KG1 (cell line): ENCODE measurements at places on chromosomes 13 and 19.

- DNase-seq: no peak
Observed at GRCh38 chr13:80590551-80590950, 249.6 kb upstream of the SPRY2 start.

DNA sequence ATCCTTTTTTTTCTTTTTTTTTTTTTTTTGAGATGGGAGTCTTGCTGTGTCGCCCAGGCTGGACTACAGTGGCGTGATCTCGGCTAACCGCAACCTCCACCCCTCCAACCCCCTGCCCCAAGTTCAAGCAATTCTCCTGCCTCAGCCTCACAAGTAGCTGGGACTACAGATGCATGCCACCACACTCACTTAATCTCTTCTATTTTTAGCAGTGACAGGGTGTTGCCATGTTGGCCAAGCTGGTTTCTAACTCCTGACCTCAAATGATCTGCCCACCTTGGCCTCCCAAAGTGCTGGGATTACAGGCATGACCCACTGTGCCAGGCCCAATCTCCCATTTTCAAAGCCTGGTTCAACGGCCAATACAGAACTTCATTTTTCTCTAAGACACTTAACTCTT is 9.1 kb downstream of the FOXO1 start:
- no peak for DNase-seq

GRCh38 chr13:111248822-111249221 is 71.6 kb upstream of the TEX29 start:
- DNase-seq: no peak

GRCh38 chr19:49069026-49069425 is 3.5 kb downstream of the KCNA7 start:
- no peak for DNase-seq

- DNase-seq: no peak
Observed at GRCh38 chr13:29459813-29460355, 135.6 kb downstream of the SLC7A1 start.

DNA sequence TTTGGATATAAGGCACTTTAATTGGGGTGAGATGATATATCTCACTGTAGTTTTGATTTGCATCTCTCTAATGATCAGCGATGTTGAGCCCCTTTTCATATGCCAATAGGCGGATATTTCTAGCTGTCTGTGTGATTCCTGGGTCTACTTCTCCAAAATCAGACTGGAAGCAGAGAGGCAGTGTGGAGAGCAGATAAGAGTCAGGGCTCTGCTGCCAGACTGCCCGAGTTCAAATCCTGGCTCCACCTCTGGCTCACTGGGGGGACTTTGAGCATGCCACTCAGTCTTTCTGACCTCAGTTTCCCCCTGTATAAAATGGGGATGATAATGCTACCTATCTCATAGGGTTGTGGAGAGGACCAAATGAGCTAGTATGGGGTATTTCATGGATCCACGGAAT is 24.0 kb upstream of the ACP7 start:
- DNase-seq: no peak

GRCh38 chr19:4635754-4636116 is 3.6 kb upstream of the TNFAIP8L1 start:
- DNase-seq: no peak

GRCh38 chr19:17873786-17874757 is 2.3 kb downstream of the SLC5A5 start:
- no peak for DNase-seq

GRCh38 chr19:37893845-37894575 is 12.4 kb downstream of the WDR87 start:
- no peak for DNase-seq

DNA sequence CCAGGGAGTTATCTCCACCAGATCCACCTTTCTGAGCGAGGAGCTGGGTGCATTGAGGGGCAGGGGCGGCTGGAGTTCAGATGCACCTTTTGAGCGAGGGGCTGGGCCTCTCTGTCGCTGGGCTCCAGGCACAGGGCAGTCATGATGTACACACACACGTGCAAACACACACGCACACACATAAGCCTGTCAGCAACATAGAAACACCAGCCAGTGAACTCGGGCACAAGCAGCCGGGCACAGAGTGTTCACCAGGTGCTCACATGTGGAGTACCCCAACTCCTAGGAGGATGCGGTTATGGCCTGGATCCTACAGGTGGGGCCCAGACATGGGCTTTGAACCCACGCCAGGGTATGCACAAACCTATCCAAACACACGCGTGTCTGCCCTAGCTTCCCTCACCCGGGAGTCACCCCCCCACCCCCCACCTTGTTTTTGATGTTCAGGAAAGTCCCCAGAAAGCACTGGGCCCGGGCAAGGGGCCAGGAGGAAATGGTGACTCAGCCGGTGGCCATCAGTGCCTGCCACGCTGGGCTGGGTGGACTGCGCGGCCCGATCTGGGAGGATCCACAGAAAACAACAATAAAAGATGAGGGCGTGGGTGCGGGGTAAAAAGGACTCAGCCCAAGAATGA is 13.3 kb downstream of the ARRDC2 start:
- no peak for DNase-seq

GRCh38 chr19:10295847-10296591 is 6.3 kb downstream of the ICAM5 start:
- DNase-seq: no peak

DNA sequence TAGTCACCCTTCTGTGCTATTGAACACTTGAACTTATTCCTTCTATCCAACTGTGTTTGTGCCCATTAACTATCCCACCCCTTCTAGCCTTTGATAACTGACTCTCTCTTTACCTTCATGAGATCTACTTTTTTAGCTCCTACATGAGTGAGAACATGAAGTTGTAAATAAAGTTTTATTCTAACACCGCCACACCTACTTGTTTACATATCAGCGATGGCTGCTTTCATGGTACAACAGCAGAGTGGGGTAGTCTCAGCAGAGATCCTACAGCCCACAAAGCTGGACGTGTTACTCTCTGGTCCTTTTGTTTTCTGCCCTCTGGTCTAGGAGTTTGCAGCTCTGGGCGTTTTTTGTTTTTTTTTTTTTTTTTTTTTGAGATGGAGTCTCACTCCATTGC is 23.7 kb downstream of the VSTM1 start:
- no peak for DNase-seq

DNA sequence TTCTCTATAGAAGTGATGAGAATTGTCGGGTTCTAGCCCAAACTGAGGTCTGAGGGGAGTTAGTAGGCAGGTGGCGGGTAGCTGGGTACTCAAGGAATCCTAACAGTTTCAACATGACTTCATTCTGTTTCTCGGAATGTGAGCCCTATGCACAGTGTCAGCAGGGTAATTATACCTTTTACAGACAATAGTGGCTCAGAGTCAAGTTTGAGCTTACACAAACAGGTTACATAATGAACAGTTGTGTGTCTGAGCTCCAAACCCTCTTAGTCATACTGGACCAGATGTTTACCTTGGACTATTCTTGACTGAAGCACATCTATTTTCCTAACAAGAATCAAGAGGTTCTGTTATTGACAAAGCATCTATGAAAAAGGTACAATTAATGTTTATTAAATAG is 1066.7 kb upstream of the PCDH20 start:
- DNase-seq: no peak

DNA sequence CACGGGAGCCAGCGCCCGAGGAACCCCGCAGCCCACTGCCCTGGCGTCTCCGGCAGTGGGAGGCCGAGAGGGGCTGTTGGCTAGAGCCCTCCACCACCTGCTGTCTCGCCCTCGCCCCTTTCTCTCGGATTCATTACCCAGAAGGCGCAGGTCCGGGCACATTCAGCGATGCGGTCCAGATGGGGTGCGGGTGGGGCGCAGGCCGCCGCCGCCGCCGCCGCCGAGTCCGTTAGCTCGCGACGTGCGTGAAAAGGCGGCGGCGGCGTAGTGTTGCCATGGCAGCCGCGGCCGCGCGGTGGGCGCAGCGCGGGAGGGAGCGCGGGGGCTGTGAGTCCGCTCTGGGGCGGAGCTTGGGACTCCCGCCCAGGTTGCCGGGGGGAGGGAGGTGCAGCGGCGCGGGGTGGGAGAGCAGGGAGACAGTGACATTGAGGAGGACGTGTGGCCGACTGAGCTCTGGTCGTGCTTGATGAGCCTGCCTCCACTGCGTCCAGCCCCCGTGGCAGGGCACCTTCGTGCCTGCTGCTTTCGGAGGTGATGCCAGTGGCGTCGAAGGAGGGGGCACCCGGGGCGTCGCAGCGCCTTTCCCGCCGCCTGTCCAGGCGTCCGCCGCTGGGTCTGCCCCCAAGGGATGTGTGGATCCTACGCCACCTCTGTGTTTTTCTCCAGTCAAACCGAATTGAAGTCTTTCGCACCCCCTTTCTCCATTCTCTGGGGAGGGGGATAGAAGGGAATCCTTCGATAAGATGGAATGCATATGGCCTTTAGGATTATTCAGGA is at the start of gene KATNAL1:
KATNAL1 (minus strand) TSS at position 358 of the 777 bp plus-strand sequence. CDS start 23,774 bp downstream, outside the sequence.
- peak; percentile 77 for DNase-seq

- DNase-seq: no peak
Observed at GRCh38 chr19:51688671-51689571, 4.2 kb upstream of the SPACA6 start.

DNA sequence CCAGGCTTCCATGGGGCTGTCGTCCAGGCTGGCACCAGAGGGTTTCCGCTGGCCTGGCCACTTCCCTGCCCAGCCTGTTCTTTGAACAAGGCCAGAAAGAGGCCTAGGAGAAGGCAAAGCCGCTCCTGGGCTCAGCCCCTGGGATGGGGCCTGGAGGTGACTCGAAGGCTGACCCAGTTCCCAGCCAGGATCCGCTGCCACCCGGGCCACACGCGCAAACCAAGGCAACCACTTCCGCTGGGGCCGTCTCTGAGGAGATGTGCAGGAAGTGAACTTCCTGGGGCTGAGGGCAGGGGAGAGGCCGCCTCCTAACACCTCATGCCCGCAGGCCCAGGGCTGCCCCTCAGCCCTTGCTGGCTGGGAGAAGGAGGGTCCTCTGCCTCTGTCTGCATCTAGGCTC is 15.2 kb downstream of the PLEKHF1 start:
- peak; percentile 39 for DNase-seq
